Adipocyte (in vitro differentiated cells): ENCODE measurements at places on chromosomes 7 and 10.
A peak's percentile ranks its signal among the peaks of the same experiment; 100 is the strongest.

- DNase-seq: no peak
These were observed 2.2 kb upstream of the ADGRA1 start for GRCh38 chr10:133085251-133086125.

DNA sequence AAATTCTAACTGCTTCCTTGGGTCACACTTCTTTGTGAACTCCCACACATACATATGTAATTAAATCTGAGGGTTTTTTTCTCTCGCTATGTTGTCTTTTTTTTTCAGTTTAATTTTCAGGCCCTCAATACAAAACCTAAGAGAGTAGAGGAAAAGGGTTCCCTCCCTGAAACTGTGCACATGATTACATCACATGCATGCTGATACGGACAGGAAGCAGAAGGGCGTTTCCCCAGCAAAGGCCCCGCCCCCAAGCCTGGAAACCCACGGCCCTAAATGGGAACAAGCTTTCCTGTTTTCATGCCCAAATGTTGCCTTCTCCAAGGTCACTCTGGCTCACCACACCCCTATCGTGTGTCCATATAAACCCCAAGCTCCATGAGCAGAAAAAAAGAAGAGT lies 115.4 kb downstream of the TEX36 start:
- DNase-seq: no peak

DNA sequence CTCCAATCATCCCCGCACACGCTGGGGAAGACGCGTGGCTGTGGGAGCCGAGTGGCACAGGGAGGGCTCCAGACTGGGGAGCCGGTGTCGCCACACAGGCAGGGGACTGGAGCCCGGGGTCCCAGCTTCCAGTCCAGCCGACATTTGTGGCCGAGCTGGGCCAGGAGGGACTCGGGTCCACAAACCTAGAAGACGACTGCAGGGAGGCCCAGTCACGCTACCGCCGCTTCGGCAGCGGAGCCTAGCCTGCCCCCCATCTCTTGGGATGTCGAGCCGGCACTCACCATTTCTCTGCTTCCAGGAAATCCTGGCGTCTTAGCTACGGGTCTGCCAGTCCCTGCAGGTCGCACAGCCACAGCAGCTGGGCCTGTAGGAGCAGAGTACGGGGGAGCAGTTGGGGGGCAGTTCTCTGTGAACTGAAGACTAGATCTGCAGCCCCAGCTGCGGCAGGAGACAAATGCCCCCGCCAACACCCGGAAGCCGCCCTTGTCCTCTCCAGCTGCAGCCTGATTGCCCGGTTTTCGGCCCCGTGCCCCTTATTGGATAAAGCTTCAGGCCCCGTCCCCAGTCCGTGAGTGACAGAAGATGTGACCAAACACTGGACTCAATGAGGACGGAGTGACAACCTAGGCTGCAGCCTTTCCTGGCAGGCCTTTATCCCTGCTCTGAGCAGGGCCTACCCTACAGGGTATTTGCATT lies 270.7 kb downstream of the ZNF33B start:
- peak; percentile 79 for DNase-seq

GRCh38 chr10:69051710-69052487 lies 36.0 kb upstream of the SRGN start:
- DNase-seq: no peak

GRCh38 chr7:18224138-18224537 lies 196.5 kb upstream of the PRPS1L1 start:
- no peak for DNase-seq

GRCh38 chr7:158284121-158284520 lies 303.5 kb downstream of the PTPRN2 start:
- no peak for DNase-seq

DNA sequence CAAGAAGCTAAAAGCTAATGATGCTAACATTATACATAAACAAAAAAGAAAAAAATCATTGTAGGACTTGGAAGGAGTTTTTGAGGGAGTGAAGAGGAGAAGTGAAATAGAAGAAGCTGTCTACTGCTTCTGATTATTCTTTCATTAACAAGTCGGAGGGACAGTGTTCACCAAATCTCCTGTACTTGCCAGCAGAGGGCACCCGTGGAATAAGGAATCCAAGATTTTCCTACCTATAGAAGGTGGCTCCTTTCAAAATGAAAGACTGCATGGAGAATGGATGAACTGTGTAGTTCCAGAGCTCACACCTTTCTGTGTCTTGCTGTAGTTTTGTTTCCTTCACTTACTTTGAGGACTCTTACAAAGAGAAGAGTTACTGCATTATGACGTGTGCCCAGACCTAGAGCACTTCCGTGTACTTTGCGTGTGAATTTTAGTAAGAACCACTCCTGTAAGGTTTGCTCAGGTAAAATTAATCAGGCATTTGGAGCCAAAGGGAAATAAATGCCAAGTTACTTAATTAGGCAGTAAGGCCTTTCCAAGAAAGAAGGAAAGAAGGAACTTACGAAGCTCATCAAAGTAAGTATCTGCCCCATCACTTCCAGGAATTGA lies 145.1 kb downstream of the SEMA3D start:
- DNase-seq: peak; percentile 80

GRCh38 chr7:35866186-35866585 lies 65.3 kb downstream of the SEPTIN7 start:
- DNase-seq: no peak

DNA sequence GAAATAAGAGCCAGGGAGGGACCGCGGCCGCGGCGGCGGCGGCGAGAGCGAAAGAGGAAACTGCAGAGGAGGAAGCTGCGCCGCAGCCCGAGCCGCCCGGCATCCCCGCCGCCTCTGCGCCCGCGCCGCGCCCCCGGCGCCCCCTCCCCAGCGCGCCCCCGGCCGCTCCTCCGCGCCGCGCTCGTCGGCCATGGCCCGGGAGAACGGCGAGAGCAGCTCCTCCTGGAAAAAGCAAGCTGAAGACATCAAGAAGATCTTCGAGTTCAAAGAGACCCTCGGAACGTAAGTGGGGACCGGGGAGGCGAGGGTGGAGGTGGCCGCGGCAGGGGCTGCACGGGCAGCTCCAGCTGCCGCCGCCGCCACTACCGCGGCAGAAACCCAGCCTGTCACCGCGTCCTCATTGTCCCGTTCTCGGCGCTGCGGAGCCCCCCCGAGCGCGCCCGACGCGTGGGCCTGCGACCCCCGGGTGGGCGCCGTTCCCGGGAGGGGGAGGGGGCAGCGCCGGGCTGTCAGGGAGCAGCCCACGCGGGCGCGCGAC lies 351 bp downstream of the CAMK1D start:
- DNase-seq: no peak

DNA sequence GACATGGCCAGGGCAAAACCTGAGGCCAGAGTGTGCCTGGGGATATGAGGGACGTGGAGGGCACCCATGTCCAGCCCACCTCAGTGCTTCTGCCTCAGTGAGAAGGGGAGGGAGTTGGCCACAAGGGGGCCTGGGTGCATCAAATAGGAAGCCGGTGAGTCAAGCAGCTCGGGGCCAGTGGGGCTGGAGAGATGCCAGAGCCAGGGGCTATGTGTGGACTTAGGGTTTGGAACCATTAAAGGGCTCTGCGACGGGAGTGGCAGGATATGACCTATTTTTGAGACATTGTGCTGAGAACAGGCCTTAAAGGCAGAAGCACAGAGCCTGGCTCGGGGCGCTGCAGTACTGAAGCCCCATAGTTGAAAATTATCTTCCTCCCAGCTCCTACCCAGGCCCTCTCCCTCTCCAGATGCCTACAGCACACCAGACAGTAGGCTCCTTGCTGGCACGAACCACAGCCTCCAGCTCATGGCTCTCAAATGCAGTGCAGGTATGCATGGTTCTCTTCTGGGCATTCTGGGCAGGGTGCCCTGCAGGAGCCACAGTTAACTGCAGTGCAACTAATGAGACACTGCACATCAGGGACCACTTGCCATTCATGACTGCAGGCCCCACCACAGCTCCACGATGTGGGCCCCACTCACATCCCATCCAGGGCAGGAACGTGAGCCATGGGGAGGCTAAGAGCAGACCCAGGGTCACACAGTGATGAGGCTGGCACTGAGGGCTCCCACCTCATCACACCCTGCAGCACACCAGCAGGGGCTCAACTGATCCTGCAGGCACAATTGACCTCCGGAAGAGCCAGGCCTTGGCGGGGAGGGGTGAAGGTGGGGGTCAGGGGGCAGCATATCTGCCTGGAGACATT lies 7.2 kb upstream of the PGAM2 start:
- peak; percentile 94 for DNase-seq

DNA sequence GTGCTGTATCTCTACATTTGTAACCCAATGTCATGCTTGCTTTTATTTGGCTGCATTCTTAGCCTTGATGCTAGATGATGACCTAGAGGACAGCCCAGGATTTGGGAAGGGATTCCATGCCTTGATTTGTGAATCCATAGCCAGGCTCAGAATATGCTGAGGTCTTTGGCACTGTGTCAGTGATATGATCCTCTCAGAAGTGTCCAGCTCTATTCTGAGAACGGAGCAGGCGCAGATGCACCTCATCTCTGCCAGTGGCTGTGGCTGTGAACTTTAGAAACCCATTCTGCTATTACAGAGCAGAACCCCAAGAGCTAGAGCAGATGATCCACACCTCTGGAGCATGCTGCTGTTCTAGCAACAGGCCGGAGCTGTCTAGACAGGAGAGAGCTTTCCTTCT lies 212.8 kb downstream of the TRIL start:
- DNase-seq: no peak

DNA sequence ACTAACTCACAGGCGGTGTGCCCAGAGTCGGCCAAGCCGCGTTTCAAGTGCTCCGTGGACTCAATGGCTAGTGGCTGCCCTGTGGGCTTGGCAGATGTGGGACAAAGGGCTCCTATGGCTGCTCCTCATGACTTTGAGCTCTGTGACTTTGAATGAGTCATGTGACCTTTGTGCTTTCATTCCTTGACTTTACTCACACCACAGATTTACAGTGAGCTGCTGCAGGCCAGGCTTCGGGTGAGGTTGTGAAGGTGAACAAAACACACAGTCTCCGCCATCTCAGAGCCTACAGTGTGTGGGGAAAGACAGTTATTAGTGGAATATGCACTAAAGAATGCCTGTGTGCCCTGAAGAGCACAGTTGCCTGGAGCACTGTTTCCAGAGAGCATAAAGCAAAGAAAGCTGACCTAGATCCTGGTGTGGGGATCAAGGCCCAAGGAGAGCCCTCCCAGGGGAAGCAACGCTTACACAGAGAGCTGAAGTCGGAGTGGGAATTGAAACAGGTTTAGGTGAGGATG lies 29.7 kb upstream of the PLEKHA1 start:
- peak; percentile 8 for DNase-seq

GRCh38 chr7:137471128-137471527 lies 127.6 kb upstream of the PTN start:
- DNase-seq: no peak
